ENCODE measurements at places on chromosomes 11 and 22.
A peak's percentile ranks its signal among the peaks of the same experiment; 100 is the strongest.

GRCh38 chr22:18984564-18984963 lies 48.5 kb upstream of the PRODH start:
- DNase-seq: no peak
- no peaks in the 10 kb centered on the region for H3K36me3 ChIP-seq
- no peak overlapping the region for H3K27ac ChIP-seq
- peaks cover 3% of the 10 kb centered on the region for H3K27me3 ChIP-seq
- H3K4me3 ChIP-seq: no peak overlapping the region

DNA sequence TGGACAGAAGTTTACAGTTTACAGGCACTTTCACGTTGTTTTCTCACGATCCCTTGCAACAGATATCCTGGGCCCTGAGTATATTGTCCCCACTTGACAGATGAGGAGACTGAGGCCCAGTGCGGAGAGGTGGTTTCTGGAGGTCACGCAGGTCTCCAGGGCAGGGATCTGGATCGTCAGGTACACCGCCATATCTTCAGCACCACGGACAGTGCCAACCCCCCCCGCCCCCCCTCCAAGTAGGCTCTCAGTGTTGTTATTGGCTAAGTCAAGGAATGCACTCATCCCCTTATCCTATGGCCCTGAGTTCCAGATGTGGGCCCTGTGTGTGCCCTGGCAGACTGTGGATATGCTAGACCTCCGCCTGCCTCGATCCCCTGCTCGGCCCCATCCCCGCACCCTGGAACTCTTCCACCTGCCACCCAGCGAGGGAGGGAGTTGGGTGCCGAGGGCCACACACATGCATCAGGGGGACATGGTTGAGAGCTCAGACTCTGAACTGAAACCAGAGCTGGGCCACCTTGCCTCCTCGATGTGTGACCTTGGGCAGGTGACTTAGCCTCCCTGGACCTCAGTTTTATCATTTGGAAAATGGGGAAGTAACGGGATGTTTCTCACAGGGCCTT lies 37.5 kb downstream of the MPPED1 start:
- H3K27me3 ChIP-seq: peaks cover 35% of the 10 kb centered on the region
- no peak overlapping the region for H3K4me3 ChIP-seq
- no peak for DNase-seq

DNA sequence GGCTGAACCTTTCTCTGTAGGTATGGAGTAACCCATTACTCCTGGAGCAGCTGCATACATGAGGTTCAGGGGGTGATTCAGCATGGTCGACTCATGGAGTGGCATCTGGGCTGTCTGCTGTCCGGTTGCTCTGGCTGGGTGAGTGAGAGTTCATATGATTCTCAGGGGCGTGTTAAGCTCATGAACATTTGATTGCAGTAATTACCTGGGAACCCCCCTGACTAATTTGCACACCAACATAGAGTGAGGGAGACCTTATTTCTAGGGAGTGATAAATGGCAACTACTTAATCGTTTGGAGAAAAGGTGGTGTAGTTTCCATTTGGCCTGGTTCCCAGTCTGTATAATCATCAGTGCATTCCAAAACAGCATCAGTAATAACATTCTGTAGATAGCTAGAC lies 661.9 kb downstream of the ETS1 start:
- H3K27me3 ChIP-seq: no peaks in the 10 kb centered on the region
- H3K27ac ChIP-seq: no peak overlapping the region
- no peaks in the 10 kb centered on the region for H3K4me1 ChIP-seq
- no peaks in the 10 kb centered on the region for H3K36me3 ChIP-seq
- no peak for DNase-seq
- H3K4me3 ChIP-seq: no peak overlapping the region

- no peak for DNase-seq
- no peaks in the 10 kb centered on the region for H3K36me3 ChIP-seq
- H3K4me1 ChIP-seq: no peaks in the 10 kb centered on the region
- no peak overlapping the region for H3K4me3 ChIP-seq
- H3K27ac ChIP-seq: no peak overlapping the region
These were observed 15.6 kb upstream of the ARHGAP42 start for GRCh38 chr11:100671471-100671870.

DNA sequence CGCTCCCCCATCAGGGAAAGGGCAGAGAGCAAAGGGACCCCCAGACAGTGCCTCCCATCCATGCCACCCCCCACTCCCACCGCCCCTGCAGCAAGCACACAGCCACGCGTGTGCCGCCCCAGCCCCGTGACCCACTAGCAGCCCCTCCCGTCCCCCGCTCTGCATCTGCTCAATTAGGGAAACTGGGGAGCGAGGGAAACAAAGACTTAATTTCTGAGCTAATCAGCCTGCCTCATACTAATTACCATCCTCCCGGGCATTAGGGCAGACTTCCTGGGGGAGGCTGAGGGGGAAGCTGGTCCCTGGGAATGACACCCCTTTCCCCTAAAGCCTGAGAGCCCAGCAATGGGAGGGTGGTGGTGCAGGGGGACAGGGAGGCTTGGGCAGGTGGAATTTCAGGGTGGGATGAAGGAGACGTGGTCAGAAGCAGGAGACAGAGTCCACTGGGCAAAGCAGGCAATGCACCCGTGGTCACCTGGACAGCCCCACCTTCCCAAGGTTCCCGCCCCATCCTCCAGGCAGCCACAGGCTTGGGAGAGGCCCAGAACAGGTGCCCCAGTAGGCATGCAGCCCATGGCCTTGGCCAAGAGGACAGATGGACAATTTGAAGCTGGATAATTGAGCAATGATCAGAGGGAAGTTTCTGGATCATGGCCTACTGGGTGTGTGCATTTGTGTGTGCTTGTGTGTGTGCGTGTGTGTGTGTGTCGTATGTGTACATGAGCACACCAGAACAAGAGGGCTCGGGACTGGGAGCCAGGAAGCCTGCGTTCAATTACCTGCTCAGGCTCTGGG lies 20.6 kb downstream of the ELFN2 start:
- no peak overlapping the region for H3K4me3 ChIP-seq
- no peak overlapping the region for H3K27ac ChIP-seq
- no peaks in the 10 kb centered on the region for H3K4me1 ChIP-seq
- DNase-seq: no peak

DNA sequence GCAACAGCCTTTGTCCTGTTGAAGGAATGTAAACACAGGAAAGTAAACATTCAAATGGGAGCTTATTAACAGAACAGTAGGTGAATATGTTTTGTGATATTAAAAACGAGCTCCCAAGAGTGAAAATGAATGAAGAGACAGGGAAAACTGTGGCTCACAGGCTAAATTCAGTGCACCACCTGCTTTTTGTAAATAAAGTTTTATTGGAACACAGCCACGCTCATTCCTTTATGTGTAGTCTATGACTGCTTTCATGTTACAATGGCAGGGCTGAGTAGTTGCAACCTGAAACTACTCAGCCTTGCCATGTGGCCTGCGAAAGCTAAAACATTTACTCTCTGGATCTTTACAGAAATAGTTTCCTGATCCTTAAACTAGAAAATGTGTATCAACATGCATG lies 136.9 kb downstream of the MYO18B start:
- no peak overlapping the region for H3K4me3 ChIP-seq
- H3K4me1 ChIP-seq: no peaks in the 10 kb centered on the region
- H3K27me3 ChIP-seq: peaks cover 34% of the 10 kb centered on the region
- H3K36me3 ChIP-seq: no peaks in the 10 kb centered on the region

DNA sequence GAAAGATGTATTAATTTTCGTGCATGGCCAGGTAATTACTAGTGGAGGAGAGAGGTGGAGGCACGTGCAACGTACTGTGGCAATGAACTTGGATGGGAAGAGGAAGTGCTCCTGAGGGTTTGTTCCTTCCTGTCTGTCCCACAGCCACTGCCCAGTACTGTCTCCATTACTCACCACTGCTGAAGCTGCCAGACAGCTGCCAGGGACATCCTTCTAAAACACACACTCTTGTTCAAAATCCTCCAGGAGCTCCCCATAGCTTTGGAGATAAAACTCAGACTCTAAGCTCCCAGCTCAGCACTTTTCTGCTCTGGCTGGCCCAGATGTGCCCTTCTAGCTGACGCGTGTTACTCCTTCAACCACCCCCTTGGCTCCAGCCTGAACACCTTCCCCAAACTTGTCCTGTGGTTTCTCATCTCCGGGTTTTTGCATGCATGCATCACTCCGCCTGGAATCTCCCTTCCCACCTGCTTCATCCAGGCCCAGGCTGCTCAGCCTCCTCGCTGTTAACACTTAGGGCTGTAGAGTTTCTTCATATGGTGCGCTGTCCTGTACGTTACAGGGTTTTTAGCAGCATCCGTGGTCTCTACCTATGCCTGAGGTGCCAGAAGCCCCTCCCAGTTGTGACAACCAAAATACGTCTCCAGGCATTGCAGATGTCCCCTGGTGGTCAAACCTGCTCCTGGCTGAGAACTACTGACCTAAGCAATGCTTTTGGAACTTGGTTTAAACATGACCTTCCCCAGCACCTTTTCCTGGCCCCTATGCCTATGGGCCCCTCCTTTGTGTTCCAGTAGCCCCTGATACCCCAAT lies 69.5 kb downstream of the C11orf91 start:
- no peak for DNase-seq
- H3K36me3 ChIP-seq: no peaks in the 10 kb centered on the region
- no peak overlapping the region for H3K27ac ChIP-seq
- no peak overlapping the region for H3K4me3 ChIP-seq
- no peaks in the 10 kb centered on the region for H3K27me3 ChIP-seq
- no peaks in the 10 kb centered on the region for H3K4me1 ChIP-seq

DNA sequence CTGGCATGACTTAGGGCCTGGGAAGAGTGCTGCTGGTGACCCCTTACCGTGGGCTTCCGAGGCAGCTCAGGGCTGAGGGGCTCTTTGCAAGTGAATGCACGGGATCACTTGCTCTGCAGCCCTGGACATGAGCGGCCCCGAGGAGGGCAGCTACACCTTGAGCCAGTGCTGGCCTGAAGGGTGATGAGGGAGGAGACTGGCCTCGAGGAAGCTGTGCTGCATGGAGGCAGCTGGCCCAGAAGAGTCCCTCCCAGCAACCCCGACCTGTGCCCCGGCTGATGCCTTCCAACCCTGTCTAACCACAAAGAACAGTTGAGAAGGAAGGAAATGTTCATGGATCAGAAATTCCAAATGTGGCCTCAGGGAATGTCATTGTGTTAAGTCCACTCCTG lies 45.2 kb downstream of the TBX1 start:
- DNase-seq: peak; percentile 58
- H3K4me3 ChIP-seq: no peak overlapping the region
- peaks cover 62% of the 10 kb centered on the region for H3K4me1 ChIP-seq
- H3K27ac ChIP-seq: peak overlapping the region; percentile 3

GRCh38 chr11:119417726-119418540 lies 5.0 kb downstream of the THY1 start:
- no peak for DNase-seq
- H3K27me3 ChIP-seq: peaks cover 30% of the 10 kb centered on the region
- H3K4me3 ChIP-seq: no peak overlapping the region

- no peaks in the 10 kb centered on the region for H3K36me3 ChIP-seq
- no peak overlapping the region for H3K4me3 ChIP-seq
These were observed 89.3 kb downstream of the ARHGAP42 start for GRCh38 chr11:100776212-100776896.

- no peak overlapping the region for H3K4me3 ChIP-seq
- DNase-seq: no peak
- peaks cover 24% of the 10 kb centered on the region for H3K4me1 ChIP-seq
- H3K27ac ChIP-seq: peak overlapping the region; percentile 39
- H3K27me3 ChIP-seq: no peaks in the 10 kb centered on the region
These were observed 48.4 kb downstream of the PDE2A start for GRCh38 chr11:72625691-72626413.

- no peaks in the 10 kb centered on the region for H3K36me3 ChIP-seq
- no peak overlapping the region for H3K4me3 ChIP-seq
- no peak for DNase-seq
- peaks cover 38% of the 10 kb centered on the region for H3K4me1 ChIP-seq
These were observed 149.8 kb downstream of the CCDC34 start for GRCh38 chr11:27213232-27213660.

DNA sequence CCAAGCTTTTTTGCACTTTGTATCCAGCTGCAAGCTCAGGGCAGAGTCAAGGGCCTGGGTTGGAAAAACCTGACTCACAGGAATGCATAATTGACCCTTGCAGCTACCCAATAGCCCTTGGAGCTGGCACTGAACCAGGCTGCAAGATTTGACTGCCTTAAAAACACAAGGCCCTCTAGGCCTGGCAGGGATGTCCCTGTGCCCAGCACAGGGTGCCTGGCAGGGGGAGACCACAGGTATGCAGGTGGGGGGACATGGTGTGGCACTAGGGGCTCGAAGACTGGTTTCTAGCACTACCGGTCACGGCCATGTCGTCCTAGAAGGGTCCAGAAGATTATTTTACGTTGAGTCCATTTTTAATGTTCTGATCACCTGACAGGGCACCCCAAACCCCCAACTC lies 30.2 kb downstream of the SBF1 start:
- H3K27me3 ChIP-seq: no peaks in the 10 kb centered on the region
- H3K4me1 ChIP-seq: no peaks in the 10 kb centered on the region
- peaks cover 67% of the 10 kb centered on the region for H3K36me3 ChIP-seq
- no peak overlapping the region for H3K4me3 ChIP-seq

GRCh38 chr11:77118086-77118485 lies 10.0 kb upstream of the MYO7A start:
- no peaks in the 10 kb centered on the region for H3K4me1 ChIP-seq
- H3K27ac ChIP-seq: no peak overlapping the region
- H3K4me3 ChIP-seq: no peak overlapping the region
- peaks cover 34% of the 10 kb centered on the region for H3K36me3 ChIP-seq
- DNase-seq: no peak

DNA sequence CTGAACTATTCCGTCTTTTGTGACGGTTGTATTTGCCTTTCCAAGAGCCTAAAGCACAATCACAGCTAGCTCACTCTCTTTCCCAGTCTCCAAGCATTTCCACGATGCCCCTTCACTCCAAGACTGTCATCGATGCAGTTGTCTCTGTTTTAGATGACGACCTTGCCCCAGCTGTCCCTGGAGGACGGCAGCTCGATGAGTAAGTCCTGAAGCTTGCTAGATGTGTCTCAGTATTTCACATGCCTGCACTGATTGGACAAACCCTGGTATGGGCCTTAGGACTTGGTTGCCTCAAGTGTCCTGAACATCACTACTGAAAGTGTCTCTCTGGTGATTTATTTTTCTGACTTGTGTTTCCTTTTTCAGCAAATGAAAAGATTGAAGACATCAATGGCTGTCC lies 129.9 kb downstream of the NAV2 start:
- DNase-seq: no peak
- H3K27ac ChIP-seq: no peak overlapping the region
- H3K27me3 ChIP-seq: no peaks in the 10 kb centered on the region
- peaks cover 3% of the 10 kb centered on the region for H3K4me1 ChIP-seq
- no peak overlapping the region for H3K4me3 ChIP-seq
- H3K36me3 ChIP-seq: no peaks in the 10 kb centered on the region
